ENCODE measurements at places on chromosomes 12 and 14.

GRCh38 chr14:64927031-64927430, 12.8 kb downstream of the CHURC1 start:
- DNase-seq: no peak

GRCh38 chr12:93098077-93098476, 169.0 kb upstream of the EEA1 start:
- peak; percentile 30 for DNase-seq

GRCh38 chr12:124557518-124558223, 9.7 kb downstream of the NCOR2 start:
- no peak for DNase-seq

DNA sequence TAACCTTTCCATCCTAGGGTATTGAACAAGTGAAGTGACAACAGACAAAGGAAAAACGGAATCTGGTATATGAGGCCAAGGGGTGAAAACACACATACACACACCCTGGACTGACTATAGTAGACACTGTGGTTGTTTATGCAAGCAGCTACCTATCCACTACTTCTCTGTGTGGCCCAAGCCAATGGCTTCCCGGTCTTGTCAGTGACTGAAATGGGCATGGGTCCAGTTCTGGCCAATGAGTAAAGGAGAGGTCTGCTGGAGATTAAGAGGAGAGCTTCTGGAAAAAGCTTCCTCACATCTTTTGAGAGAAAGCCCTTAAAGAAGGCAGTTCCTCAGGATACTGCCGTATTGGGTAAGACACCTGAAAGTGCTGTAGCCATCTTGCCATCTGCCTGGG, 19.3 kb downstream of the MBIP start:
- DNase-seq: no peak

GRCh38 chr14:95217391-95217900, 60.1 kb upstream of the DICER1 start:
- DNase-seq: no peak

DNA sequence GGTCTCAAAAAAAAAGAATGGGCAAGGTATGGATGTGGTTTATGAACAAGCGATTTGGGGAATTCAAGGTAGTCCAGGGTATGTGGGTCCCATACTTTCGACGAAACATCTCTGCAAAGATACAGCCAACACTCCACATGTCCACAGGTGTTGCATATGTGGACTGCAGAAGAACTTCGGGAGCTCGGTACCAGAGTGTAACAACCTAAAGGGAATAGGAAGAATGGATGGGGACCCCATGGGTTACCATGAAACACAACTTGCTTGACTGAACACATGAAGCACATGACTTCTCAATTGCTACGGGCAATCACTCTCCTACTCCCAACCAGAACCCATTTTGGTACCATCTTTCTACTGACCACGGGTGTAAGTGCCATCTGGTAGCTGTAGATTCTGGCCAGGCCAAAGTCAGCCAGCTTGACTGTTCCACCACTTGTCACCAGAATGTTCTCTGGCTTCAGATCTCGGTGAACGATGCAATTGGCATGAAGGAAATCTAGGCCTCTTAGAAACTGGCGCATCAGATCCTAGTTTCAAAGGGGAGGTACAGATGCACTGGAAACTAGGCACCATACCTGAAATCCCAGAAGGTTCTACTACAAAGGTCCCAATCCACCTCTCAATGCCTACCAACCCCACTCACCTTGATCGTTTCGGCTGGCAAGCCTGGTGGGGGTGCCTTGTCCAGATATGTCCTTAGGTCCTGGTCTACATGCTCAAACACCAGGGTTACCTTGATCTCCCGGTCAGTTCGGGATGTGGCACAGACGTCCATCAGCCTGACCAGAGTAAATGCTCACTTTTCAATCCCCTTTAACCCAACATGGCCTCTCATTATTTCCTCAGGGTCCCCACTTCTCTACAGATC, 1.3 kb downstream of the CDK4 start:
- no peak for DNase-seq

- DNase-seq: no peak
These were observed 269.1 kb downstream of the EMP1 start for GRCh38 chr12:13465635-13466034.

DNA sequence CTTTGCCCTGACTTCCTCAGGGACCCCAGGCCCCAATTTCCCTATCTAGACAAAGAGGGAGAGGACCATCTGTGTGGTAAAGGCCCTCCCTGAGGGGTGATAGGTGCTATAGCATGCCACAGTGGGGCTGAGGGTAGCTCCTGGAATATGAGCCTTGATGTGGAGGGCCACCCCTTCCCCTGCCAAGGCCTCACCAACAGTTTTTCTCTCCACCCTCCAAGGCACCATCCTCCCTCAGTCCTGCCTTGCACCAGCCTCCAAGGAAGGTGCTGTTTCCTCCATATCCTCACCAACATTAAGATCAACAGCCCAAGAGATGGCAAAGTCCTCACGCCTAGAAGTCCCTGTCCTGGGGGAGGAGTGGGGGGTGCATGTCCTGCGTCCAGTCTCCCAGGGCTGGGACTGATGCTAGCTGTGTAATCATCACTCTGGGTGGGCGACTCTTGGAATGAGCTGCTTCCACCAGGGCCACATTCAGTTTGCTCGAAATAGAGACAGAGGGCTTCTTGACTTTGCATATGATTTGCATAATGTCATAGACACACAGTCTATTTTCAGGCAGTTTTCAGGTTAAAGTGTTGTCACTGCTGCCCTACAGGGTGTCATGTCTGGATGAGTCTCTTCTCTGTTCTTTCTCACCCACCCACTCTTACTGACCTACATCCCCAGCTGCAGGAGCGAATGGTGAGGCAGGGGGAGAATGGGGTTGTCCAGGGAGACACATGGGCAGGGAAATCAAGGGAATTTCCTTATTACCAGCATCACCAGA, 17.4 kb downstream of the ACVRL1 start:
- no peak for DNase-seq

DNA sequence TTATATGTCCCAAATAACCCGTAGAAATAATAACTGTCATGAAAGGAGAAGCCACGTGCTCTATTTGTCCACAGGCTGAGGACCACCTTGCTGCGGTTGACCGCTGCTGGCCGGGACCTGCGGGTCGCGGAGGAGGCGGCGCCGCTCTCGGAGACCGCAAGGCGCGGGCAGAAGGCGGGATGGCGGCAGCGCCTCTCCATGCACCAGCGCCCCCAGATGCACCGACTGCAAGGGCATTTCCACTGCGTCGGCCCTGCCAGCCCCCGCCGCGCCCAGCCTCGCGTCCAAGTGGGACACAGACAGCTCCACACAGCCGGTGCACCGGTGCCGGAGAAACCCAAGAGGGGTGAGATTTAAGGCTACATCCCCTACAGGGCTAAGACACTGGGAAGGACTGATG, 21.0 kb downstream of the RPGRIP1 start:
- DNase-seq: no peak

GRCh38 chr12:56808954-56809353, 45.8 kb downstream of the HSD17B6 start:
- no peak for DNase-seq

- DNase-seq: no peak
These were observed 78.5 kb downstream of the MYRFL start for GRCh38 chr12:69903548-69903947.

DNA sequence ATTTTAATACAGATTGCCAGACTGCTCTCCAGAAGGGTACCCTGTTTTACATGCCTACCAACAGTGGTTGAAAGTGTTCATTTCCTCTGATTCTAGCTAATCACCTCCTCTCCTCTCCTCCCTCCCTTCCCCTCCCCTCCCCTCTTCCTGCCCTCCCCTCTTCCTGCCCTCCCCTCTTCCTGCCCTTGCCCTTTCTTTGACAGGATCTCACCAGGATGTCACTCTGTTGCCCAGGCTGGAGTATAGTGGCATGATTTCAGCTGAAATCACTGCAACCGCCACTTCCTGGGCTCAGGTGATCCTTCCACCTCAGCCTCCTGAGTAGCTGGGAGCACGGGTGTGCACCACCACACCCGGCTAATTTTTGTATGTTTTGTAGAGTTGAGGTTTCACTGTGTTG, 24.7 kb downstream of the APAF1 start:
- no peak for DNase-seq

Measured in activated CD8-positive, alpha-beta memory T cell treated with anti-CD3 and anti-CD28 coated beads for 4 hours (primary cell).